ENCODE measurements at places on chromosomes 4 and X.

DNA sequence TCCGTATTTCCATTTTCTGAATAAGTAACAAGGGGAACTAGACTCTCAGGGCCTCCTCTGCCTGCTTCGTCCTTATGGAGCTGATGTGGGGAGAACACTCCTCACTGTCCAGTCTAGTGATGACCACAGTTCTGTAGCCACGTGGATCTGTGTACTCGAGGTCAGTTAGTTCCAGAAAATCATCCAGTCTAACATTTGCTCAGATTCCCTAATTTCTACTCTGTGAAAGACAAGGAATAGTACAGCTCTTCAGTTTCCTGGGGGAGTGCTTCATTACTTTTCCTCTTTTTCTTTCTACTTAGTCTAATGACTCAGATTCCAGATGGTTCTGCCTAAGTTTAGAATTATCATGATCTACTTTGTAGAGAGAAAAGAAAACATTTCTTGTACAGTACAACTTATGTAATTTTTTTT, 82.6 kb downstream of the SORBS2 start:
- DNase-seq: no peak
- H3K4me3 ChIP-seq: no peak overlapping the region
- H3K4me1 ChIP-seq: peaks cover 18% of the 10 kb centered on the region
- no peaks in the 10 kb centered on the region for H3K36me3 ChIP-seq
- no peak overlapping the region for H3K27ac ChIP-seq

GRCh38 chrX:21741869-21742701, 15.8 kb downstream of the SMPX start:
- no peak overlapping the region for H3K27ac ChIP-seq
- H3K36me3 ChIP-seq: no peaks in the 10 kb centered on the region
- no peak overlapping the region for H3K4me3 ChIP-seq

GRCh38 chrX:1883772-1884171, 268.9 kb downstream of the ASMT start:
- H3K27me3 ChIP-seq: no peaks in the 10 kb centered on the region
- H3K27ac ChIP-seq: no peak overlapping the region
- no peak for DNase-seq
- no peak overlapping the region for H3K4me3 ChIP-seq
- H3K4me1 ChIP-seq: no peaks in the 10 kb centered on the region

GRCh38 chr4:1726146-1726934, 5.0 kb downstream of the TACC3 start:
- H3K27me3 ChIP-seq: no peaks in the 10 kb centered on the region
- peaks cover 12% of the 10 kb centered on the region for H3K4me1 ChIP-seq
- H3K27ac ChIP-seq: peak overlapping the region; percentile 59
- peak; percentile 87 for DNase-seq
- peaks cover 24% of the 10 kb centered on the region for H3K36me3 ChIP-seq

- H3K36me3 ChIP-seq: peaks cover 63% of the 10 kb centered on the region
- H3K4me1 ChIP-seq: no peaks in the 10 kb centered on the region
These were observed 80.7 kb downstream of the ZAR1 start for GRCh38 chr4:48570646-48571220.

DNA sequence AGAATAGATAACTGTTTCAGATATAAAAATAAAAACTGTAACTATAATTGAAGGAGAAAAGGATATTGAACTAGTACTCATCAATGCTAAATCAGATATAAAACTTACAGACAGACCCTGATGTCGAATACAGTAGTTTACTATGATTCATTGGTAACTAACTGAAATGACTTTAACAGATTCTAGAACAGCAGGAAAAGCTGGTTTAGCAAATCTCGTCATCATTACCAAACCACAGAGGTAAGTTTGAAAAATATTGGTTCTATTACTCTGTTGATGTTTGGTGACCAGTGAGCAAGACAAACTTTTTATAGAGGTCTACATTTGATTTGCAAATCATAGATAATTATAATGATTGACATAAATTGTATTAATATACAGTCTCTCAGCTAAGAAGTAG, 551.4 kb upstream of the ADGRL3 start:
- no peaks in the 10 kb centered on the region for H3K27me3 ChIP-seq
- H3K36me3 ChIP-seq: no peaks in the 10 kb centered on the region
- H3K27ac ChIP-seq: no peak overlapping the region
- H3K4me1 ChIP-seq: no peaks in the 10 kb centered on the region

DNA sequence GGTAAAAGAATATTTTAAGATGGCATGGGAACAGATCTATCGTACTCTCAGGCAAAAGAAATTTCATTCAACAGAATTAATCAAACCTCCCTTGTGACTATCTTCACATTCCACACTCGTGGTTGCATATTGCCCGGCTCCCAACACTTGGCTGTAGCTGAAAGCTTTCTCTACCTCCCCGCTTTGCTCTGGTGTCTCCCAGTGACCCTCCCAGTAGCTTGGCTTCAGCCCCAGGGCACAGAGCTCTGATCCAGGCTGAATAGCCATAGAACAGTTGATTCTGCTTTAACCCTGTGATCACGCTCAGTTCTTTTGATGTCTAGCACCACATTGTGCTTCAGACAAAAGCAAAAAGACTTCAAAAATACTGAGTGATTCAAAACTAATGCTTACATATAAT, 24.6 kb downstream of the SLC7A11 start:
- DNase-seq: no peak
- no peaks in the 10 kb centered on the region for H3K27me3 ChIP-seq
- H3K4me3 ChIP-seq: no peak overlapping the region

- H3K36me3 ChIP-seq: no peaks in the 10 kb centered on the region
- no peak overlapping the region for H3K27ac ChIP-seq
- no peaks in the 10 kb centered on the region for H3K27me3 ChIP-seq
- H3K4me1 ChIP-seq: peaks cover 62% of the 10 kb centered on the region
These were observed 6.0 kb upstream of the SH3TC1 start for GRCh38 chr4:8192748-8193738.

- no peak overlapping the region for H3K4me3 ChIP-seq
- H3K36me3 ChIP-seq: no peaks in the 10 kb centered on the region
- H3K27me3 ChIP-seq: no peaks in the 10 kb centered on the region
- no peak overlapping the region for H3K27ac ChIP-seq
These were observed 76.3 kb downstream of the SOWAHB start for GRCh38 chr4:76821641-76822040.

- no peak for DNase-seq
- H3K27me3 ChIP-seq: no peaks in the 10 kb centered on the region
- H3K27ac ChIP-seq: peak overlapping the region; percentile 19
- H3K36me3 ChIP-seq: peaks cover 5% of the 10 kb centered on the region
- H3K4me1 ChIP-seq: peaks cover 10% of the 10 kb centered on the region
These were observed 65.3 kb downstream of the ANTXR2 start for GRCh38 chr4:80007745-80008149.
